Ecto neural progenitor cell (in vitro differentiated cells): ENCODE measurements at places on chromosomes 6 and 20.

- DNase-seq = no peak
These were observed 134.4 kb upstream of the BTBD3 start for GRCh38 chr20:11783102-11783850.

DNA sequence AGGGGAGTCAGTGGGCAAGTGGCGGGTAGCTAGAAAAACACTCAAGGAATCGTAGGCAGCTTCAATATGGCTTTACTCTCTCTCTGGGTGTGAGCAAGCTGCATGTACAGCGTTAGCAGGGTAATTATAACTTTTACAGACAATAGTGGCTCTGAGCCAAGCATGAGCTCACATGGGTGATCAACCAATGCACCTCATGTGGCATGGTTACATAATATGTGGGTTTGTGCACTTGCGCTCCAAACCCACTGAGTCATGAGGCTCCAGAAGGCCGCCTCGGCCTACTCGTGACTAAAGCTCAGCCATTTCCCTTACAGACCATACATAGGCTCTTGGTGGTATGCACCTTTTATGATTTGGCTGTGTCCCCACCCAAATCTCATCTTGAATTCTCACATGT, 78.4 kb upstream of the FBXL4 start:
- DNase-seq = no peak

- DNase-seq = no peak
These were observed 230.8 kb downstream of the LRFN2 start for GRCh38 chr6:40356242-40356910.

DNA sequence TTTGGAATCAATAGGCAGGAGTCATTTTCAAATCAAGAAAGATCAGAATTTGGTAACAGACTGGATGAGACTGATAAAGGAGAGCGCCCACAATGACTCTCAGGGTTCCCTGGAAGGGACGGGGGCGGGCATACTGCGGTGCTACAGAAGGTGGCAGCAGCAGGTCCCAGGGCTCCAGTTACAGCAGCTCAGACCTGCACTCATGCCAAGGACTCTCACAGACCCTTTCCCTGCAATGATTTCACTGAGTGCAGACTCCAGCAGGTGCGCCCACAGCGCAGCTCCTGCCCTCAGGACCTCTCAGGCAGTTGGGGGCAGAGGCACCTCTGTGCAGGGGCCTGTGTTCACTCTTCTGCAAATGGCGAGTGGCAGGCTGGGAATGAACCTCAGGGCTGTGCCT, 359.8 kb downstream of the ZFAND3 start:
- no peak for DNase-seq

DNA sequence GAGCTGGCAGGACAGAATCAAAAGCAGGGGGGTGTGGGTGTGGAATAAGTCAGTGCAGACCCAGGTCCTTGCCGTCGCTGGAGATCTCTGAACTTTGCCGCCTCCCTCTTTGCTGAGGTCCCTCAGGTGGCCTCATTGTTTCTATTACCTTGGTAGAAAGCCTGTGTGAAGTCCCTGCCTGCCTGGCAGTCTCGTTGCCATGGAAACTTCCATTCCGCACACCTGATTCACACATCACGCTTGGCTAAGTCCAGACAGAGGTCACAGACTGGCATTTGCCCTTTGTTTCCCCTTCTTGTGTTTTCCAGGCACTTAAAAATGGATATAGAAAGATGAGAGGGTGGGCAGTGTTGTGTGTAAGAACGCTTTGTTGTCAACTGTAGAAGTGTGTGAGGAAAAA, 260.6 kb downstream of the PRL start:
- DNase-seq = peak; percentile 50

GRCh38 chr6:7580537-7580926, 9.5 kb upstream of the SNRNP48 start:
- no peak for DNase-seq

- no peak for DNase-seq
These were observed 12.4 kb downstream of the HTR1B start for GRCh38 chr6:77450924-77451323.
